ENCODE measurements at places on chromosomes 6 and 20.

GRCh38 chr6:7175462-7175861, 67.7 kb downstream of the RREB1 start:
- DNase-seq = no peak

- DNase-seq = no peak
Observed at GRCh38 chr6:137084865-137085617, 40.3 kb upstream of the IL20RA start.

- DNase-seq = peak; percentile 39
Observed at GRCh38 chr6:1390133-1390945, 963 bp downstream of the FOXF2 start.

DNA sequence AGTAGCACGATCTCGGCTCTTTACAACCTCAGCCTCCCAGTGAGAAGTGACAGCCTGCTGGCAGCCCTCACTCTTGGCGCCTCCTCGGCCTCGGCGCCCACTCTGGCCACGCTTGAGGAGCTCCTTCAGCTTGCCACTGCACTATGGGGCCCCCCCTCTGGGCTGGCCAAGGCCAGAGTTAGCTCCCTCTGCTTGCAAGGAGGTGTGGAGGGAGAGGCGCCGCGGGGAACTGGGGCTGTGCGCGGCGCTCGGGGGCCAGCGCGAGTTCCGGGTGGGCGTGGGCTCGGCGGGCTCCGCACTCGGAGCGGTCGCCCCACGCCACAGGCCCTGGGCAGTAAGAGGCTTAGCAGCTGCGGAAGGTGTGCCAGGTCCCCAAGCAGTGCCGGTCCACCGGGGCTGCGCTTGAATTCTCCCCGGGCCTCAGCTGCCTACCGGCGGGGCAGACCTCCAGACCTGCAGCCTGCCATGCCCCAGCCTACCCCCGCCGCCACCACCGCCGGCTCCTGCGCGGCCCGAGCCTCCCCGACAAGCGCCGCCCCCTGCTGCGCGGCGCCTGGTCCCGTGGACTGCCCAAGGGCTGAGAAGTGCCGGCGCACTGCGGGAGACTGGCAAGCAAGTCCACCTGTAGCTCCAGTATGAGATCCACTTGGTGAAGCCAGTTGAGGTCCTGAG, 22.0 kb upstream of the NUP153 start:
- DNase-seq = no peak

DNA sequence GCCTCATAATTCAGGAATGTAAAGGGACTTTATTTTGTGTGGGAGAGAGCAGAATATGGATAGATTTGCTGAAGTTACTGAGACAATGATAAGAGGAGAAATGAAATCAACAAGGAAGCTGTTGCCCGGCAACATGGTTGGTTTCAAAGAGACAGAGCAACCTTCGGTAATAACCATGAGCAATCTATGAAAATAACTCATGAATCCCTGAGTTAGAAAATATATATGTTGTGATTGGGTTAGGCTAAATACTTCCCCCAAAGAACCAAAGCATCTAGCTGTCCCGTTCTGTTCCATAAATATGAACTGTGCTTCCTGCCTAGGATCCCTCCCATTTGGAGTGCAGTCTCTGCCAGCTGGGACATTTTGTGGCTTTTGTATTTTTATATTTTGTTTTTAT, 23.1 kb downstream of the SERPINB1 start:
- no peak for DNase-seq

DNA sequence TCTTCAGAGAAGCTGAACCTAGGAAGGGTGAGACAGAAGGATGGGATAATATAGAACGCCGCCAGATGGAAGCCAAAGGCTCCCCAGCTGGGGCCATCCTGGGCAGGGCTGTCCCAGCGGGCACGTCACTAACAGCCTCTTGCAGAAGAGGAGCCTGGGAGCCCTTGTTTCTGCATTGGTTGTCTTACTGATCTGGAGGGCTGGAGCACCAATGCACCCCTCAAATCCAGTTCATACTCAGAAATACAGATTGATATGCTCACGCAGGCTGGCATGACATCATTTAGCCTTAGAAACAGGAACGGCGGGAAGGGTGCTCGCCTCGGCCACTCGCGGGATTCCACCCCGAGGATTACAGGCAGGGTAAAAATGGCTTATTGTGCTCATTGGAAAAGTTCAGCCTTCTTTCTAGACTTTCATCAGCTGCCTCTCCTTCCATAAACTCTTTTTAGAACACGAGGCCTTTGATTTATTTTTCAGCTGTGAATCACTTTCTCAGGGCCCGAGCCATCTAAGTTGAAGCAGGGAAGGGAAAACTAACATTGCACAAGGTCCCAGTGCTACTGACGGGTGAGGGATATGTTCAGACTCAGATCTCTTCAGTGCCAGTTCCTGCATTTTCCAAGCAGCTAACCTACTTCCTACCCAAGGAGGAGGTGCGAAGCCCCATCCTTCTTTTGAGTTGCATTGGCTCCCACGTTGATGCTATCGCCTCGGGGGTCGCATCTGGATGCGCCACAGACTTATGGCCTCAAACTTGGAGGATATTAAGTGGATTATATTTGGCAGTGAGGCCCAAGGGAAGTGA, 82.3 kb downstream of the GMPR start:
- peak; percentile 56 for DNase-seq

GRCh38 chr6:4030669-4031068, 48.3 kb downstream of the FAM217A start:
- no peak for DNase-seq

DNA sequence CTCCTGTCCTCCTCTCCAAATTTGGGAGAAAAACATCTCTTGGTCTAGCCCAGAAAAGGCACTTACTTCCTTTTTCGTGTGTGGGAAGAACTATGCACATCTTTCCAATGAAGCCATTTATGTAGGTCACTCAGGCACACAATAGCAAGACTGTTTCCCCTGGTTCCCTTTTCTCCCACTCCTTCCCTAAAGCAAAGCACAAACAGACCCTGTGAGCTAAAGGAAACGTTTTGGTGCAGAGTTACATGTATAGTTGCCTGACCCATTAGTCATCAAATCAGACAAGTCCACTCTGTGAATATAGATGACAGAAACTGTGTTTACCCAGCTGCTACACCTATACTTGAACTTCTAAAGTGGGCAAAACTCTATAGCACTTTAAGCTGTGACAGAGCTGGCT, 474.6 kb downstream of the COL12A1 start:
- no peak for DNase-seq

DNA sequence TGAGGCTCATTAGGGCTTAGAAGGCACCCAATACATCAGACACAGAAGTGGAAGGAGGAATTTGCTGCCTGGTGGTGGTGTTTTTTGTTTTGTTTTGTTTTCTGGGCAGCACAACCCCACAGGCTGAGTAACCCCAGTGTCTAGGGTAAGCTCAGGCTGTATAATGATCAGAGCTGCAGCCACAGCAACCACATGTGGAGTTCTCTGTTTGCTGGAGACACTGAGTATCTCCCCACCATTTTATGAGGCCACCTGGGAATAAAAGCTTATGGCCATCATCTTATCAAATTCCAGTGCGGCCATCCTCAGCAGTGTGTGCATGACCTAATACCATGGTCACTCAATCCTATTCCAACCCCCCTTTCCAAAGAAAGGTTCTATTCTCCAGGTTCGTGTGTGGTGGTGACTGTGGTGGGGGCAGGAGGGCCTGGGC, 3.4 kb upstream of the DLL1 start:
- no peak for DNase-seq

GRCh38 chr20:20225325-20226043, 142.4 kb upstream of the INSM1 start:
- DNase-seq = no peak

DNA sequence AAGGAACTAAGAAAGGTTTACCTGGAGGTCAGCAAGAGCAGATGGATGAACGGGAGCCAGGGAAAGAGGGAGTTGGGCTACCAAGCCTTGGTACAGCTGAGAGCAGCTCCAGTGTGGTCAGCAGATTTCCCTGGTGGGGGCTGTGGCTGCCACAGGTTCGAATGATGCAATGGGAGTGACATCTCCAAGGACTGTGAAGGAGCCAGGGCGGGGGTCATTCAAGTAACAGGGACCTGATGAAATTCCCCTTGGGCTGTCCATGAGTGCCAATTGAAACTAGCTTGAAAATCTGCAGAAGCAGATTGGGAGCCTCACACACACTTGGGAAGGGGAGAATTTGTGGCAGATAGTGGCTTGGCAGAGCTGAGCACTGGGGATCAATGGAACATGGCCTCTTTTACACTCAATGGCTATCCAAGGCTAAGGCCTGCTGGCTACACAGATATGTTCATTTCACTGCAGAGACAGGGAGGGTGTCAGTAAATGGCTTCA, 247.0 kb upstream of the ECI2 start:
- no peak for DNase-seq

DNA sequence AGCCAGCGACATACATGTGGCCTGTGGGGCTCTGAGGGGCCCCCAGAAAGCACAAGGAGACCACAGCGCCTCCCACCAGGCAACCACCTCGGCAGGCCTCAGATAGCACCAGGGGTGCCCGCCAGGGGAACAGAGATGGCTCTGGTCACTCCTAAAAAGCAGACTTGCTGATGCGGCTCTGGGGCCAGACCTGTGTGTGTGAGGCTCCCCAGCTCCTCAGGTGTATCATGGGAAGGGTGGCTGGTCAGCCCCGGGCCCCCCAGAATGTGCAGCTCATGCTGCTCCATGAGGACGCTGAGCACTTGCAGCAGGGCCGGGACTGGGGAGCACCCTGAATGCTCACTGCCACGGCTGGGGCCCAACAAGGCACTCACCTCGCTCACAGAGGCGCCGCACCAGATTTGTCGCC, 60.2 kb downstream of the PYGB start:
- no peak for DNase-seq

DNA sequence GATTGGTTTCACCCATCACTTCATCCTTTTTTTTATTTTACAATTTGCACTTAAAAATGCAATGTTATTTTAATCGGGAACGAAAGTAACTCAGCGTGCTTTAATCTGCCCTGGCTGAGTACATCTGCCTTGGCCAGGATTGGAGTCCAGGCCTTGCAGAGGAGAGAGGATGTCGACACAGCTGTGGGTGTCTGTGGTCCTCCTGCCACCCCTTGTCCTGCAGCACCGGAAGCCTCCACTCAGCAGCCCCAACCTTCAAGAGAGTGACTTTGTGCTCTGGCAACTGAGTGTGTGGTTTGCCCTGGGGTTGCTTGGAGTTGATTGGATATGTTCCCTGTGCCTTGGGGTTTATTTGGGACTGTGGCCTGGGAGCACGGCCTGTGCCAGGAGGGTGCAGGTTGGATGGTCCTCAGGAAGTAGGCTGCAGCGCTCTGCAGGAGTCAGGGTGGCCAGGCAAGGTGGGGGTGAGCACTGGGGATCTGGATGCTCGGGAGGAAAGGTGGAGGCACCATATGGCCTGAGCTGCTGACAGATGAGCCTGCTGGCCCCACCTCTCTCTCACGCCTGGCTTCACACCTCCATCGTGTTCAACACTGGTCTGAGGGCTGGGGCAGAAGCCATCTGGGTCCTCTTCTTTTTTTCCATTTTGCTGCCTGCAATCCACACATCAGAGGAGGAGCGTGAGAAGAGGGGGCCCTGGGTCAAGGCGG, 4.3 kb downstream of the MYT1 start:
- DNase-seq = no peak

- no peak for DNase-seq
Observed at GRCh38 chr6:41074692-41075436, 2.1 kb downstream of the NFYA start.

DNA sequence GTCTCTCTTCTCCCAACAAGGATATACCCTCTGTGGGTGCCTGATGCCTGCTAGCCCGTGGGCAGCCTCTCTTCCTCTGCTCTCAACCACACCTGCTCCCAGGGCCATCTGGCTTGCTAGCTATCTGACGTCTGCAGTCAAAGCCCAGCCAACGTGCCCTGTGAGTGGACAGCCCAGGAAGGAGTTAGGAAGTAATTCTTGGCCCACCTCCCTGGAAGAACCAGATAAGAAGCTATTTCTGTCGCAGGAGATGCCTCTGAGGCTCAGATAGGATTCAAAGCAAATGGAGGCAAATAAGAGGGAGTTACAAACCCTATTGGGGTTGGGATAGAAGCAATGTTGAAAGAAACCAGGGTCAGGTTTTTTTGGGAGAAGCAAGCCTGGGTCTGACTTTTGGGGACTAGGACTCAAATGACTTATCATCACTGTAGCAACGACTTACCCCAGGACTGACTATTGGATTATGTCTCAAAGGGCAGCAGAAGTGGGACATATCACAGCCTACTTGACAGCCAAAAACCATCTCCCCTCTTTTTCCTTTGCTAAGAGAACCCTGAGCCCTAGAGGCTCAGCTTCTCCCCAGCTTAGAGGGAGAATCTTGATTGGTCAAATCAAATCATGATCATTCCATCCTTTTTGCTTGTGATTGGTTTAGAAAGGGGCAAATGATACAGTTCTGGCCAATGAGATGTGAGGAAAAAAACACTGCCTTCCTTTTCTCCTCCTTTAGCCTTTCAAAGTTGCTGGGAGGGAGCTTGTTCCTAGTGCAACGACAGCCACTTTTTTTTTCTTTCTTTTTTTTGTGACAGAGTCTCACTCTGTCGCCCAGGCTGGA, 18.0 kb upstream of the CDK5RAP1 start:
- DNase-seq = no peak

DNA sequence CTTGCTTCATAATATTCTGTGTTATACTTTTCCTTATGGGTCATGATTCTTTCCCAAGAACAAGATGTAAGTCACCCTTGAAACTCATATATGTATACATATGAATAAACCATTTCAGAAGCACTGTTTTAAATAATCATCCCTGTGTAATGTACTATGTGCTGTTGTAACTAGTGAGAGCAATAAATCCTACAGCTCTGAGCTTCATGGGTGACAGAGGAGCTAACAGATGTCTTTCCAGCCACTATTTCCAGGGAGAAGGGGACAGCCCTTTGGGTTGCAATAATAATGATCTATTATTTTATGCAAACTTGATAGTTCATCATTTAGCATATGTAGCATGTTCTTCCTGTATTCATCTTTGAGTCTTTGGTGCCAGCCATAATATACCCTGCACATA, 342.8 kb downstream of the KIF16B start:
- DNase-seq = no peak

- no peak for DNase-seq
Observed at GRCh38 chr6:151374036-151374683, 17.2 kb downstream of the ZBTB2 start.

- peak; percentile 33 for DNase-seq
Observed at GRCh38 chr6:162999575-163000285, 272.0 kb downstream of the PACRG start.

GRCh38 chr20:846894-847278, 13.4 kb downstream of the FAM110A start:
- no peak for DNase-seq

DNA sequence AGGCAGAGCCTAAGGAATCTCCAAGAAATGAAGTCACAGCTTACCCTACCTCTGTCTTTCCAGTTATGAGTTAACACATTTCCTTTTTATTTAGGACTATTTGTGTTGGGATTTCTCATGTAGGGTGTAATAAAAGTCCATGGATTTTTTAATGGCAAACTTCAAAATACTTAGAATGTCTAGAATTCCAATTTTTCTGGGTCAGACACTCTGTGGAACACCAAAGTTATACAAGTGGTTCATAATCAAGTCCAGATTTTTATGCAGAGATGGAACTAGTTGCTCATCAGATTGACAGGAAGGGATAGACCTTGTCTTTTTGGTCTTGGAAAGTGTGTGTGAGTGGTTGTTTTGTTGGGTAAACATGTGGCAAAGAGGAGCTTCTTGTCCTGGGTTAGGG, 303.5 kb upstream of the RNF24 start:
- no peak for DNase-seq

Measured in AG08396 (cell line).